Activated CD4-positive, alpha-beta T cell treated with anti-CD3 and anti-CD28 coated beads, Interleukin-2, amount 10 ng/mL, durations not matched to agents 24 days and 14 days (primary cell): ENCODE measurements at places on chromosomes 5 and 9.

DNA sequence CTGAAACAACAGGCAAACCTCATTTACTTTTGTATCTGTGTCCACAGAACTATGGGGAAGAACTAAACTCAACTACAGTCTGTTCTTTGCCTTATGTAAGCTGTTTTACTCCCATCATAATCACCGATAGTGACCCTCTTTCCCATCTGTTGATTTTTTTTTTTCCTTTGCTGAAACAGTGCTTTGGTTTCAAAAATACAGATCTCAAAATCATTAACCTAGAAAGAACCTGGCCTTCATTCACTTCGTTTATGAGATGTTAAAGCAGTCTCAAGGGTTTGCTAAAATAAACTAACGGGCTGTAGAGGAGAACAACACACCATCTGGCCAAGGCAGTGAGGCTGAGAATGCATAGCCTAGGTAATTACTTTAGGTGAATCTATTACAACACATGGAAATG lies 706.6 kb upstream of the ZNF608 start:
- DNase-seq = no peak

GRCh38 chr5:171622010-171622409 lies 163.6 kb upstream of the SMIM23 start:
- no peak for DNase-seq

DNA sequence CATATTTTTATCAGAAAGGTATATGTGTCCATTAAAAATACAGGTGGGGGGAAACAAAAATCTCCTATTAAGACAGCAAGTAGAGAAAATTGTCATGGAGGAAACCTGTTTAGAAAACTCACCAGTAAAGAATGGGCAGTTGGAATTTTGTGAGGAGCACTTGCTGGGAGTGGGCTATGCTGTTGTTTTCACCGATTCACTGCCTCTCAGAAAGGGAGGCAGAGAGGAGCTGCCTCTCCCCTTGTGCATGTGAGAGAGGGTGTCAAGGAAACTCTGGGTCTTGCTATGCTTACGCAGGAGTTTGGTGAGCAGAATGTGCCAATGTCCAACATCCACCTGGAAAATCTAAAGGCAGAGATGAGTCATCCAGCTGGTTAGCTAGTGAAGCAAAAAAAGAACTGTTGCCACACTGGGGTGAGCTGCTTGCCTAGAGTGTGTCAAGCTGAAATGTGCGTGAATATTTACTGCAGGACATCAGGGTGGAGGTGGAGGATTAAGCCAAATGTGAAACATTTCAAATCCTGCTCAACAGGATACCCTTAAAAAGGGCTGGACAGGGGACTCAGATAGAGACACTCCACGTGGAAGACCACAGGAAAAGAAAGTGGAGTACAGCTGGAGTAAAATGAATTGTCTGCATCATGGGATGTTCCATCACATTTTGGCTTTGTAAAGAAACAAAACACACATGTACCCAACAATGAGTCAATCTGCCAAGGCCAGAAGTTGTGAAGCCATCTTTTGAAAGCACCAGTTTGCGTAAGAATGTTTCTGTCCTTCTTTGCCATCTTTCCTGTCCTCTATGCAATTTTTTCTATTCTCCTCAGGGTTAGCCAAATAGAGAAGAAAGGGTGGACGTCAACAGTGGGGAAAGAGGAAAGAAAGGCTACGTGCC lies 449.7 kb upstream of the MPDZ start:
- DNase-seq = no peak

DNA sequence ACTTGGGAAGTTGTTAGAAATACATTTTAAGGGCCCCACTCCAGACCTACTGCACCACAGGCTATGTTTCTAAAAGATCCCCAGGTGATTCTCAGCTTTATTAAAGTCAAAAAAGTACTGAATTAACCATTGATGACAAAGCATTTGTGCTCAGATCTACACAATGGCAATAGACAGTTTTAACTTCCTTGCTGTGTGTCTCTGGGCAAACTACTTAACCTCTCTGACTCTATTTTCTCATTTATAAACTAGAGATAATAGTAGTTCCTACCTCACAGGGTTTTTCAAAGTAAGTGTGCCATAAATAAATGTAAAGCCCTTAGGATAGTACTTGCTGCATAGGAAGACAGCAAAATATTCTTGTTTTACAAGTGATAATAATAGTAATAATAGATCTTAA lies 66.3 kb downstream of the LIX1 start:
- no peak for DNase-seq

GRCh38 chr5:15065091-15065490 lies 193.5 kb upstream of the ANKH start:
- DNase-seq = no peak

DNA sequence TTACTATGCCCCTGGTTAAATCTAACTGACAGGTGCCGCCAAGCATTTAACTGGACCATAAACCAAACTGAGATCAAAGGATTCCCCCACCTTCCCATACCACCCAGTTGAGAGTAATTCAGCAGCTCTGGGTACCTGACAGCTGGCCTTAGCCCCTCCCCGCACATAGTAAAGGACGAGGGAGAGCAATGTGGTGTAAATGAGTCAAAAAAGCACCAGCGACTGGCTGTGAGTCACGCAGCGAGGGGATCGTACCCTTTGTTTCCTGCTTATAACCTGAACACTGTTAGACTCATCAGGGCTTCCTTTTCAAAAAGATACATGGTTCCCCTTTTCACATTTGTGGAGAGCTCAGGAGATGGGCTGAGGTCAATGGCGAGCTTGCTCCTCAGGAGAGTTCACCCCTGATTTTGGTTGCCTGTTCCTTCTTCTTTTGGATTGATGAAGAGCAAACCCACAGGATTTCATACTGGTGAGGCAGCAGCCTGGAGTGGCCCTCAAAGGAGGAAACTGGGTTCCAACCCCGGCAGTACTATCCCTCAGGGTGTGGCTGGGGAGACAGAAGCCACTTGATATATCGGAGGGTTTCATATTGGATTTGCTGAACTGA lies 71.5 kb downstream of the ANKRD33B start:
- peak; percentile 89 for DNase-seq

GRCh38 chr9:120001536-120001935 lies 578.4 kb downstream of the CDK5RAP2 start:
- DNase-seq = no peak

GRCh38 chr5:156838961-156839360 lies 11.1 kb upstream of the PPP1R2B start:
- peak; percentile 48 for DNase-seq
